Stimulated activated CD8-positive, alpha-beta memory T cell treated with anti-CD3 and anti-CD28 coated beads, Interleukin-4, amount 100 ng/mL, for 1 hour (primary cell): ENCODE measurements at places on chromosomes 3 and 15.

- DNase-seq, result no peak
Measured at GRCh38 chr15:64681424-64682024, 93.9 kb downstream of the RBPMS2 start.

DNA sequence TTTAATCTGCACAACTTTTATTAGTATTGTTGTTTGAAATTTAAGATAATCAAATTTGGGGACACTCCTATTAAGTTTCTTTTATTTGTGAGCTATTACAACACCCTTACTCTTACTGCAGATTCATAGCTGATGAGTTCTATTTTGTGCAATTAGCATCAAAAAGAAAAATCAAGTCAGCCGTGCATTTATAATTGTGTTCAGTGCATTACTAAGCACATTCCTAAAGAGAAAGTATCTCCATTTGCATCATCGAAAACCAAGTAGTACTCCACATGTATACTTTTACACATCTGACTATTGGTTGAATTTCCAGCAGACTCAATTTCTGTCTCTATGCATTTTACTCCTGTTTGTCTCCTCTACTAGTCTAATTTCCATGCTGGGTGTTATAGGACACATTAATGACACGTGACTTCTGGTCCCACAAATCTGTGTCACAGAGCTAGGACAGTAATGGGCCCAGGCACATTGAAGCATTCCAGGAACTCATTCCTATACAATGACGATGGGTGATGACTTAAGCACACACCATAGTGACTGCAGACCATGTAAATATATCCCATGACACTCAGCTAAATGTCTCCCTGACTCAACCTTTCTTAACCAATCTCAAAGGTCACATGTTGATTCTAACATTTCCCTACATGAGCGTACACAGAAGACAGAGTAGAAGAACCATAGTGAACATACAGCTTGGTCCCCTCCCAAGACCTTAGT lies 477.5 kb downstream of the LPP start:
- no peak for DNase-seq

GRCh38 chr3:153163393-153163724 lies 1.3 kb downstream of the RAP2B start:
- no peak for DNase-seq

DNA sequence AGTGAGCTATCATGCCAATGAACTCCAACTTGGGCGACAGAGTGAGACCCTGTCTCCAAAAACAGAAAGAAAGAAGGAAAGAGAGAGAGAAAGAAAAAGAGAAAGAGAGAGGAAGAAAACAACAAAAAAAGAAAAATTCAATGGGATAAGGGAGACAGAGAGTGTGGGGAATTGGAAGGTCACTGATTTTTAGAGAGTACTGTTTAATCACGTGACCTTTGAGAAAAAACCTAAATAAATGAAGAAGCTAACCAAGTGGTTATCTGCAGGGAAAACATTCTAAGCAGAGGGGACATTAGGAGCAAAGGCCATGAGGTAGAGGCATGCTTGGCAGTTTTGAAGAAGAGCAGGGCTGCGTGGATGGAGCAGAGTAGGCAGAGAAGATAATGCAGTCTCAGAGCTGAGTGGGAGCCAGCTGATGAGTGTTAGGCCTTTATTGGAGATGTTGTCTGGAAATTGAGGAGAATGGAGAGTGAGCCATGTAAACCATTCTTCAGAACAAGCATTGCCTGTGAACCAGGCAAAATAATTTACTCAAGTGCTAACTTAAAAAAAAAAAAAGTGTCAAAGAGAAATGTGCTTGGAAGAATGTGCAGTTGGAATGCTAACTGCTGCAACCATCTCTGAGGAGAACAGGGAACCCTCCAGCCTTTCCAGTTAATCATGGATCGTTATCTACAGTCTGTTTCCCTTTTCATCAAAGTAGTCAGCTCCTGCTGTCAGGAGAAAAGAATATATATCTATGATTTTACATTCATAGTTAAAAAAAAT lies 377.3 kb upstream of the SEMA6D start:
- no peak for DNase-seq

GRCh38 chr3:75089841-75090240 lies 475.4 kb upstream of the CNTN3 start:
- no peak for DNase-seq

- DNase-seq, result no peak
Measured at GRCh38 chr3:16399473-16399872, 114.0 kb downstream of the RFTN1 start.

- no peak for DNase-seq
Measured at GRCh38 chr3:86865506-86865905, 125.4 kb downstream of the VGLL3 start.

GRCh38 chr15:51193526-51193925 lies 98.8 kb upstream of the TNFAIP8L3 start:
- no peak for DNase-seq

- DNase-seq, result no peak
Measured at GRCh38 chr3:49310677-49311076, 29.2 kb downstream of the USP4 start.

- DNase-seq, result no peak
Measured at GRCh38 chr3:184712248-184713039, 580 bp upstream of the MAGEF1 start.

GRCh38 chr15:83283138-83283812 lies 1.2 kb downstream of the BNC1 start:
- DNase-seq, result no peak

DNA sequence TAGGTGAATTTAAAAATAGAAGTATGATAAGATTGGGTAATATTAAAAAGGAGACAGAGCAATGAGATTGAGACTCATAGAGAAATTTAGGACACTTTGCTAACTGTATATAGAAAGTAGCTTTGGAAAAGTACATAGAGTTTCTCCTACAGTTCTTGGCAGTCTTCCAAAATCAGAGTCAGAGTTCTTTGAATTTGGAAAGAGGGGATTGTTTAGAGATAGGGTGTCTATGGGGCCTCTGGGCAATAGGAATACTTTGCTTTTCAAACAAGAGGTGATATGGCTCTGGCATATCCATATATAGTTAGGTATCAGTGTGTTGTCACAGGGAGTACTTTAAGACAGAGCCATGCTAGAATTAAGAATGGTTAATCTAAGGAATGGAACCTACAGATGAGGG lies 477.1 kb upstream of the KCNMB2 start:
- no peak for DNase-seq

GRCh38 chr15:72962054-72962702 lies 90.1 kb upstream of the NEO1 start:
- no peak for DNase-seq

DNA sequence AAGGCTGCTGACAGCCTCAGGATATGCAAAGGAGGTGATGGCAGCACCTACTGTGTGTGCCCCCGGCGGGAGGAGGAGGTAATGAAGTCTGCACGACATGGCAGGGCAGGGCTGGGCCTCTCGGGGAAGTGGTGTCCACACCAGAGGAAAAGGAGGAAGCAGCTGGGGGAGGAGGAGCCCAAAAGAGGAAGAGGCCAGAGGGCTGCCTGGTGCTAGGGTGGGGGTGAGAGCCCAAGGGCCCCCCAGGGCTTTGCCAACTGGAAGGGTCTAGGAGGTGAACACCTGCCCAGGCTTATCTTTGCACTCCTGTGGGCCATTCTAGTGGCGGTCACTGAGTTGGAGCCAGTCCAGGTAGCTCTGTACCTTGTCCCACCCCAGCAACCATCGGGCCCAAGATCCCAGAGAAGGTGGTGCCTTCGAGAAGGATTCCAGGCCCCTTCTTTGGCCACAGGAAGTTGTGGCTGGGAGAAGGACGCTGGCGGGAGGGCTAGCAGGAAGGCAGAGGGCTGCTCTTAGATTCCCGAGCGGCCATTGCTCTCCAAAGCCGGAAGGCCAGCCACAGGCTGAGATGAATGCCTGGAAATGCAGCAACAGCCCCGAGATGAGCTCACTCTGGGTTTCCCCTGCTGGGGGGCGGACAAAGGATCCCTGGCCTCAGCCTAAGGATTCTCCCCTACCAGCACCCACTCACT lies 7.0 kb downstream of the GNAI2 start:
- no peak for DNase-seq

DNA sequence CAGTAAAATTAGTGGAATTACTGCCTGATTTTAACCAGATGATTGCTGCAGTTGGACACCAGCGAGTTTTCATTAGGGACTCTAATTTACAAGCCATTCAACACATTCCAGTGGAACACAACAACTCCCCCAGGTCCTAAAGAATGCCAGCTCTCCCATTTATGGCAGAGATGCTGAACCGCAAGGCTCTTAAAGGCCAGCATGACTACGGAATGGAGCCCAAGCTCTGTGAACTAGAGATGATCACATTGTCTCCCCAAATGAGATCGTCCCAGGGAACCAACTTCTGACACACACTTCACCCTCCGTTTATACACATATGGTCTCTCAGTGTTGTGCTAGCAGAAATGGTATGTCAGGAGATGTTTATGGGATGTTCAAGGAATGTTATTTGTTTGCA lies 446.2 kb upstream of the NR2F2 start:
- DNase-seq, result no peak

GRCh38 chr3:122322095-122323075 lies 2.7 kb upstream of the CSTA start:
- no peak for DNase-seq

DNA sequence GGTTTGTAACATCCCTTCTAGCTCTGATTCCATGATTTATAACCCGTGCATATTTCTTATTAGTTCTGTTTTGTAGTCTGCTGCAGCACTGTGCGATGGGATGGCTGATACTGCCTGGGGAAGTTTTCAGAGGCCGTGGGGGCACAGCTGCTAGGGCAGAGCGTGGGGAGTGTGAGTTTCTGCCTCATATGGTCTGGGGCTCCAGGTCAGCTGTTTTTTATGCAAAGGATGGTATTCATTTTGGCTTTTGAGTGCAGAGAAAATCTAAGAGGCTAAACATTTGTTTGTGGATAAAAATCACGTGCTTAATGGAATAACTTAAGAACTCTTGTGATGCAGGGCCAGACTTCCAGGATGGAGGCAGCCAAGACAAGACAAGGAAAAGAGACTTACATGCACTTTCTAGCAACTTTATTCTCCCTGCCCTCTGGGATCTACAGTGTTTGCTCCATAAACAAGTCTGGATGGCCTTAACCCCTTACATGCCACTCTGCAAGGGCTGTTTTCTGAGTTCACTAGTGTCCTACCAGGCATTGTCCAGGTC lies 45.5 kb upstream of the CFAP161 start:
- DNase-seq, result no peak
